ENCODE measurements at places on chromosomes 1 and 21.

DNA sequence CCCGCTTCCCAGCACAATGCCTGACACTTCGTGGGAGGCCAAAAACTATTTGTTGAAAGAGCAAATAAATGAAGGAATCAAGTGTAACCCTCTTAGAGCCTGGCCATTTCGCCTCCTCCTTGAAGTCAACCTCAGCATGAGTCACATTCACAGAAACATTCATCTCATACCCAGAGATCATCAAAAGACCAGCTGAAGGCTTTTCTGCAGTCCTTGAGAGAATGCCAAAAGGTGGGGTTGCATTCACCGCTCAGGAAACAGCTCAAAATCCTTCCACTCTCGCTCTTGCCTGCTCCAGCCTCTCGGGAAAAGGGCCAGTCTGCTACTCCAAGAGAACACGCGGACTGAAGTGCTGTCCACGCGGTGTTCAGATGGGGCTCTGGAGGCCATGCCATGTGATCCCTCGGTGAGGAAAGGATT lies 90.0 kb downstream of the VWA5B1 start:
- no peak for DNase-seq

DNA sequence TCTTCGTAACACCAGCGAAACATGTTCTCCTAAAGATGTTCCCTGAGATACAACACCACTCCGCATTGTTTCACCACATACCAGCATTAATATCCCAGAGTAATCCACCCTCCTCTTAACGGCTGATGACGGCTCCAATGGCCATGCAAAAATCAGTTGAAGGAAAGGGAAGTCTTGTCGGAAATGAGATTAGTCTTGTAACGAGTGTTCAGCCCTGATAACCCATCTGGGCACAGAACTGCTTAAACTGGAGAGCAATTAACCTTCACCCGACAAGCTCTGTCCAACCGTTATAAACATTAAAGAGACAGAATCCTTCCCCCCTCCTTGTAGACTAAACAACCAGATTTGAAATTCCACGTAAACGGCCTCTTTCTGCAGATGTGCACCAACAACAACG lies 21.9 kb downstream of the ERG start:
- no peak for DNase-seq

- no peak for DNase-seq
Measured at GRCh38 chr1:84855691-84856630, 37.0 kb downstream of the LPAR3 start.

DNA sequence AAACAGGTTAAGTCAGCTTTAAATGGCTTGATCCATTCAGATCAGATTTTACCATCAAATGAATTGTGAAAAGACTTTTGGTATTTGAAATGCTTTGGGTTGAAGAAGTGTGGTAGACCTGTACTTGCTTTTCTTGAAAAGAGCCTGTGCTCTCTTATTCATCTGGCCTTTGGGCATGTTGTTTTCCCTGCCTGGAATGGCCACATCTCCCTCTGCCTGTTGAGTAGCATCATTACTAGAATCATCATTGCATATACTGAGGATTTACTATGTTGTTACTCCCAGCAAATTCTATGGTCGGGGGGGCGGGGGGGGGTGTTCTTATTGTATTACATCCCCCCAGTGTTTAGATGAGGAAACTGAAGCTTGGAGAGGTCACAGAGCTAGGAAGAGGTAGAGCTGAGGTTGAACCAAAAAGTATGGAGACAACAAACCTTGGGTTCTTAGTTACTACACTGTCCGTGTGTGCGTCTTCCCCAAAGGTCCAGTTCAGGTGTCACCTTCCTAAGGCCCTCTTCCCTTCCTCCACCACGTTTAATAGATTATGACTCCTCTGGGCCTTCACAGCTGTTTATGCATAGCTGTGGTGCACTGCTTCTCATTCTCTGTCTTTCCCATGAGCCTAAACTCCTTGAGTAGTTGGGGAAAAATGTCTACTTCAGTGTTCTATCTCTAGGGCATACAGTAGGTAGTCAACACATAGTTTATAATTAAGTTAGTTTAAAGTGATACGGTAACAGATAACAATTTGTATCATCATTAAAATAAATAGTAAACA lies 246.4 kb upstream of the HOOK1 start:
- DNase-seq: no peak

DNA sequence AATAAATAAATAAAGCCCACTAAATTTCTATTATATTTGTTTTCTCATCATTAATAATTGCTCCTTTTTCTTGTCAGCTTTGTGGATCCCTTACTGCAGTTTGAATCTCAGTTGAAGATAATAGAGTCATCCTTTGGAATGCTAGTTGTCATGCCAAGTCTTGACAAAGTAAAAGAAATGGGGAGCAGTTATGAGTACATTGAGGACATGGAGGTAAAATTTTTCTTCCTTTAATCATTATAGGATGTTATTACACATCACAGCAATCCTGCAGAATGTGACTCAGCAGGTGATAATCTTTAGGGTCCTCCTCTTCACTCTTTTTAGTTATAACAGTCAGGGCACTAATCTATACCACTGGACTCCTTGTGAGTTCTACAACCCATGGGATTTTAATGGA lies 24.1 kb downstream of the MROH9 start:
- DNase-seq: no peak

GRCh38 chr1:171081314-171081753 lies 9.4 kb upstream of the FMO3 start:
- DNase-seq: no peak

DNA sequence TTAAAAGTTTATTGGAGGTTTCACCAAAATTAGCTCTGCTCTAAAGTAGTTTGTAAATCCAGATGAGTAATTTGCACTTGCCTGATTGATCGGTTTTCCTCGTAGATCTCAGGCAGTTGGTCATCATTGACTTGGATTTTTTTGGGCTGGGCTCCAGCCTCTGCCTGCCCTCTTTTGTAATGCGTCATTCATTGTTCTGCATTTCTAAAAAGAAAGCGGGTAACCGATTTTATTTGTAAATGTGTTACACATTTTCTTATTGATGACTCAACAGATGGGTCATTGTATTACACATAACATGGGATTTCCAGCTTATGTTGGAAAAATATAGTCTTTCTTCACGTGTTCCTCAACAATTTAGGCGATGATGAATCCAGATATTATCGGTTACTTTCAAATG lies 5.5 kb downstream of the ETS2 start:
- DNase-seq: no peak

GRCh38 chr21:45994086-45994661 lies 12.6 kb downstream of the COL6A1 start:
- no peak for DNase-seq

- DNase-seq: no peak
Measured at GRCh38 chr1:2184934-2185333, 9.6 kb downstream of the FAAP20 start.

GRCh38 chr1:185474440-185475149 lies 157.6 kb upstream of the IVNS1ABP start:
- no peak for DNase-seq

- DNase-seq: no peak
Measured at GRCh38 chr1:83058327-83058726, 940.6 kb downstream of the TTLL7 start.

GRCh38 chr1:7768583-7768982 lies 2.5 kb upstream of the VAMP3 start:
- no peak for DNase-seq

- no peak for DNase-seq
Measured at GRCh38 chr1:185680453-185680852, 53.7 kb upstream of the HMCN1 start.

- DNase-seq: no peak
Measured at GRCh38 chr1:178953538-178954324, 72.0 kb upstream of the FAM20B start.

DNA sequence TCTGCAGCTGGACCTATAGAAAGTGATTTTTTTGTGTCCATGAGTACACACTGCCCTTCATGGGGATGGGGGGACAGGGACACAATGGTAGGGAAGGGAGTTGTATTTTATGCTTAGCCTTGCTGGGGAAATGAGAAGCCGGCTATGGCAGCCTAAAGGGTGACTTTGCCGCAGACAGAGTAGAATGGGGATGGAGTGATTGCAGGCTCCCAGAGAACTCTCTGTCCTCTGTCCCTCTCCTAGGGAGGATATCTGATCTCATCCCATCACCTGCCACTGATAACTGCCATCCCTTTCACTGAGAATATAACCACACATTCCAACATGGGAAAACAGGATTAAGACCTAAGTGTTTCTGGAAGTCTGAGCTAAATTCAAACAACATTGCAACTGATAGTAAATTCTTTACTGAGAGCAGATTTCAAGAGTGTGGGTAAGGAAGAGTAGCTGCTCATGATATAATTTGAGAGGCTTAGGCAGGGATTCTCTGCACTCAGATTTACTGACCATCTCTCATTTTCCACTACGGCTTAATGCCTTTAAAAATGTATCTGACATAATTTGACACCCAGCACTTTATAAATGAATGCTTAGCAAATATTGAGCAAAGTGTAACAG lies 13.9 kb downstream of the SH2D1B start:
- DNase-seq: peak; percentile 33

- DNase-seq: no peak
Measured at GRCh38 chr1:235980976-235981375, 83.9 kb downstream of the NID1 start.

GRCh38 chr1:95057351-95057750 lies 15.4 kb downstream of the ALG14 start:
- no peak for DNase-seq

DNA sequence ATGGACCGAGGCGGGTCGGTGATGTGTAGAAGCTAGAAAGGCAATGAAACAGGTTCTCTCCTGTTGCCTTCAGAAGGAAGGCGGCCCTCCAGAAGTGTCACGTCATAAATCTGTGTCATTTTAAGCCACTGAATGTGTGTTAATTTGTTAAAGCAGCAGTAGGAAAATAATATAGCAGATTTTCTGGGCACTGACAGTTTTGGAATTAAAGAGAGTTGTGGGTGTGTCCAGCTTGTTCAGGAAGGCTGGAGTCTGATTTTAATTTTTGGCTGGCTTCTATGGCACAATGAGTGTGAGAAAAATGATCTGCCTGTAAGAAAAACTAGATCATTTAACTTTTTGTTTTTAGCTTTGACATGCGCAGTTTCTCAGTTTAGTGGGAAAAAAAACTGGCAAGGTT lies 177.3 kb downstream of the EDEM3 start:
- no peak for DNase-seq

- no peak for DNase-seq
Measured at GRCh38 chr1:221264848-221265247, 385.6 kb downstream of the HLX start.

DNA sequence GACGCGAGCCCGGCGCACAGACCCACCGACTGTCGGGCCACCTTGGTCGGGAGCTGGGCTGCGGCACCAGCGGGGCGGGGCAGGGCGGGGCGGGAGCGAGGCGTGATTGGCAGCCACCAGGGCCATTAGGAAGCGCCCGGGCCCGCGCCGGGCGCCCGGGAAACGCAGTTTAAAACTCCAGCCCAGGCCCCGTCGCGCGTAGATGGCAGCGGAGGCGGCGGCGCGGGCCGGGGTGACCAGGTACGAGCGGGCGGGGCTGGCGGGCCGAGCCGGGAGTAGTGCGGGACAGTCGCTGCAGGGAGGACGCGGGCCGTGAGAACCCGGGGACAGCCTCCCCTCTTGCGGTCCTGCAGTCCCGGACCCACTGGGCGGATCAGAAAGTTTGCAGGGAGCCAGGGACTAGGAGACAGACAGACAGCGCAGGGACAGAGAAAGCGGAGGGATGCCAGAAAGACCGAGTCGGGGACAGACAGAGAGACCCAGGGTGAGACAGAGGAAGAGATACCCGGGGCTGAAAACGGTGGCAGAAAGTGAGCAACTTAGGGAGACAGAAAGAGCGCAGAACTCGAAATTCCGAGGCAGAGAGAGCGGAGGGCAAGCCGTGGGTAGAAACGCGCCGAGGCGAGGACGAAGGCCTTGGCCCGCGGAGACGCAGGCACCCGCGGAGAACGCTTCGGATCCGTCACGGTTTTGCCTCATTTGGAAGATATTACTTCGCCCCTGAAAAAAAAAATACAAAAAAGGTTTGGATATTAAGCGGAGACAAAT lies at the start of gene DMBX1:
DMBX1 (plus strand) TSS at position 199 of the 768 bp plus-strand sequence. CDS start 17,175 bp downstream, outside the sequence.
- DNase-seq: no peak

GRCh38 chr1:223515926-223516325 lies 122.7 kb downstream of the CCDC185 start:
- no peak for DNase-seq

DNA sequence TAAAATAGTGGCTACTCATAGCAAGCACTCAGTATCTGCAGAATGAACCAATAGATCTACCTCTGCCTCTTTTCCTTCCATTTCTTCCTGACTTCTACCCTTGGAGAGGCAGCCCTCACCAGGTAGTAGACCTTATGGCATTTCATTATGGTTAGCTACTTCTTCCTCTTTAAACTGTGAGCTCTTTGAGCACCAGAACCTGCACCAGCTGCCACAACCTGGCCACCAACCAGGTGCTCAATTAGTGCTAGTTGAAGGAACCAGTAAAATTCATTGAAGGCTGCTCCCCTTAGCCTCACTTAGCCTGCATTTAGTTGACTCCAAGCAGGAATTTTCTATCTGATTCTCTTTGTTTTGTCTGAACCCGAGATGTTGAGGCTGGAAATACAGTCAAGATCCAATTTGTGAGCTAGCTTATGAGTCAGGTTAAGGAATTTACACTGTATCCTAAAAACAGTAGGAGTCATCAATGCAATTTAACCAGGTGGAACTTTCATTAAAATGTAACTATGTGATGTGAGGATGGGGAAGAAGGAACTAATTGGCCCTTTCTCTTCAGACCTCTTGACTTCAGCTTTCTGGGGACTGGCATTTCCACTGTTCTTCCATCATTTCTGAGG lies 81.5 kb upstream of the UBE2U start:
- no peak for DNase-seq

DNA sequence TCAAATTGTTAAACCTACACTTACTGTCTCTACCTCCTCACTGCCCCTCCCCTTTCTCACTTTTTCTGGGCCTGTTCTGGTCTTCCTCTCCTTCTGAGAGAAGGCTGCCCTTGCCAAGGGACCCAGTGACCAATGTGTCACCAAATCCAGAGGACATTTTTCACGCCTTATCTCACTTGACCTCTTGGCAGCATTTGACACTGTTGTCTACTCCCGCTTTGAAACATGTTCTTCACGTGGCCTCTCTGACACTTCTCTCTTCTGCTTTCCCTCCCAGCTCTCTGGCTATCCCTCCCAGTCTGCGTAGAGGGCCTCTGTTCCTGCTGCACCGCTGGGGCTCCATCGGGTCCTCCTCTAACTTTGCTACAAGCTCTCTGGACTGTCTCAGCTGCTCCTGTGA lies 25.3 kb downstream of the KCNQ4 start:
- DNase-seq: no peak

DNA sequence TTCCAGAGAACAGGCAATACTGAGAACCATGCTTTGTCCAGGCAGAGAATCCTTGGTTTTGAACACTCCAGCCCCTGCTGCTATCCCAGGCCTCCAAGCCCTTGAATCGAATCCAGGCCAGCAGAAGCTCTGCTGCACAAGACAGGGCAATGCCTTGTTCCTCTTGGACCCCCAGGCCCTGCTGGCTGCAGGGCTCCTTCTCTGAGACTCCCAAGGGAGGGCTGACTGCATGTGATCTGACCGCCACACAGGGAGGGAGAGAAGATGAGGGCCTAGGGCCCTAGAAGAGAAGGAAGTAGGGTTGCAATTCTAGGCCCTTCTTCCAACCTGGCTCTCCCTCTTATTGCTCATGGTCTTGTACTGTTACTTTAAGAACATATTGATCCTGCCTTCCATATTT lies 160.6 kb upstream of the EDN2 start:
- DNase-seq: no peak

- no peak for DNase-seq
Measured at GRCh38 chr1:223653015-223653414, 12.5 kb downstream of the CAPN8 start.

GRCh38 chr1:86489242-86489878 lies 20.6 kb downstream of the CLCA1 start:
- no peak for DNase-seq
